Kidney (tissue), 22 donors: ENCODE measurements at places on chromosomes 13 and 19. TPM values are rescaled to one million over a fixed set of nuclear protein-coding genes. Genes with fewer than 3 reads are reported as not detected.

DNA sequence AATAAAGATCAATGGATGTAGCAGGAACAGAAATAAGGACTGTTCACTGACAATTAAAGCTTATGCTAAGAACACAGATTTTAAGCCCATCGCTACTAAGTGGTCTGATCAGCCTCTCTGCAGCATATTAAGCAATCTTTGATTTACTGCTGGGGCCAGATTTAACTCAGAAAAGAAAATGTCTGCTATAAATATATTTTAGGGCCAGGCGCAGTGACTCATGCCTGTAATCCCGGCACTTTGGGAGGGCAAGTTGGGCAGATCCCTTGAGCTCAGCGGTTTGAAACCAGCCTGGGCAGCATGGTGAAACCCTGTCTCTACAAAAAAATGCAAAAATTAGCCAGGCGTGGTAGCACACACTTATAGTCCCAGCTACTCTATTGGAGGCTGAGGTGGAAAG is 43.0 kb downstream of the METTL21C start:
- H3K27me3 ChIP-seq, result no peaks in the 10 kb centered on the region
- peak; percentile 68 for DNase-seq
- H3K4me3 ChIP-seq, result no peak overlapping the region
- peaks cover 27% of the 10 kb centered on the region for H3K36me3 ChIP-seq

DNA sequence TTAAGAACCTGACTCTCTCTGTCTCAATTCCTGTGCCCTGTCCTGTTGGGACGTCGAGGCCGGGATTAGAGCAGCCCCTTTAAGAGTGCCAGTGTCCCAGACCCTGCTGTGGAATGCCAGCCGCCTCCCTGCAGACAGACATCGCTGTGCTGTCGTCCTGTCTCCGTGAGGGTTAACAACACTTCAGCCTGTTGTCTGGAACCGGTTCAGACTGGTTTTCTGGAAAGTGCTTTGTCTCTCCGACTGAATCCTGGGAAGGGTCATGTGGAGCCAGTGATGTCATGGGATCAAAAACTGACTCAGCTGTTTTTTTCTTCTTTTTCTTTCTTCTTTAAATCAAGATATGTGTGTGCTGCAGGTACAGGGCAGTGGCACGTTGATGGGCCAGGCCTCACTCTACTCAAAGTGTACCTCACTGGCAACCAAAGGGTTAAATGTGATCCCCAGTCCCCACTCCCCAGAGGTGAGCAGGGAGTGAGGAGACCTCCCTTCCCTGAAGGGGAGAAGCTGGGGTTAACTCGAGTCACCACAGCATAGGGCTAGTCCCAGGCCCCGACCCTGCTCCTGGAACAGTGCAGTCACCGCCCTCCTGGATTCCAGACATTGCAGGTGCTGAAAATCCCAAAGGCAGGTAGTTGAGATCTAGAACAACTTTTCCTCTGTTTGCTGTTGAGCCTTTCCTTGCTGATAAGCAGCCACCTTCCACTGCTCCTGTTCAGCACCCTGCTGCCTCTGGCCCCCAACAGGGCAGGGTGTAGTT is 50.8 kb downstream of the TSSK6 start:
- H3K4me3 ChIP-seq, result no peak overlapping the region
- peak; percentile 67 for DNase-seq
- H3K36me3 ChIP-seq, result peaks cover 6% of the 10 kb centered on the region
- peak overlapping the region; percentile 61 for H3K27ac ChIP-seq
- no peaks in the 10 kb centered on the region for H3K27me3 ChIP-seq

GRCh38 chr19:58380037-58380661 is 681 bp downstream of the ZNF837 start:
- H3K4me1 ChIP-seq, result peaks cover 17% of the 10 kb centered on the region
- DNase-seq, result no peak
- H3K4me3 ChIP-seq, result peak overlapping the region; percentile 94
- peak overlapping the region; percentile 93 for H3K27ac ChIP-seq
- H3K36me3 ChIP-seq, result no peaks in the 10 kb centered on the region

DNA sequence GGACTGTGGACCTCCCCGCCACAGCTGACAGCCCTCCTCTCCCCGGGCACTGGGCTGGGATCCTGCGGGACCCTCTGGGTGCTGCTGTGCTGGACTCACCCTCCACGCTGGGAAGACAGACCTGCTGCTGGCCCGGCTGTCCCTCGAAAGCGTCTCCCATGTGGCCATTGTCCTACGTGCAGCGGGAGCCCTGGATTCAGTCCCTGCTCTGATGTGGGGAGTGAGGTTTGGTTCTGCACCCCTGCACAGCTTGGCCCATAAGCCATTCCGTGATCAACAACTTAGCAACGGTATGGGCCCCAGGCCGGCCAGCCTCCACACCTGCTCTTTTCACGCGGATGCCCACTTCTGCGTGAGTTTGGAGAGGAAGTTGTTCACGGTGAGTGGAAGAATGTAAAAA is 195.2 kb downstream of the TEX29 start:
- no peaks in the 10 kb centered on the region for H3K27me3 ChIP-seq
- H3K4me3 ChIP-seq, result no peak overlapping the region
- H3K4me1 ChIP-seq, result no peaks in the 10 kb centered on the region
- H3K36me3 ChIP-seq, result no peaks in the 10 kb centered on the region
- DNase-seq, result no peak
- no peak overlapping the region for H3K27ac ChIP-seq

ADGRE2 gene
- polyA plus RNA-seq, result 0.15 TPM

DNA sequence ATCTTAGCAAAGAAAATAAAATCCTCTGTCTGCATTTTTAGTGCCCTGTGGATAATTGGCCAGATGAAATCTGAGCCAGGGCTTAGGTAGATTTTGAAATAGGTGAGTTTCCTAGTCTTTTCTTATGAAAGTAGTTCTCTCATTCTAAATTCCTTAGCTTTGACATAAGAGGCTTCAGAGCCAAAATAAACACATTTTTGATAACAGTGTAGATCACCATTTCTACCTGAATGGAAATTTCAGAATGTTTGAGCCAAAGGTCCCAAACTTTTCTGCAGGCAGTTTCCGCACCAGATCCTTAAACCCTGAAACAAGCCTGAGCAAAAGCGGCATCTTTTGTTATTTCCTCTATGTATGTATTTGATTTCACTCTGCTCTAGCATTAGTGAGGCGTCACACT is 551.2 kb downstream of the EFNB2 start:
- DNase-seq, result no peak
- H3K27me3 ChIP-seq, result no peaks in the 10 kb centered on the region
- H3K4me3 ChIP-seq, result no peak overlapping the region
- no peaks in the 10 kb centered on the region for H3K36me3 ChIP-seq

- no peaks in the 10 kb centered on the region for H3K27me3 ChIP-seq
- no peak overlapping the region for H3K4me3 ChIP-seq
- H3K27ac ChIP-seq, result no peak overlapping the region
Measured at GRCh38 chr19:2336528-2337328, 8.2 kb downstream of the SPPL2B start.

- DNase-seq, result no peak
- no peak overlapping the region for H3K27ac ChIP-seq
- peaks cover 21% of the 10 kb centered on the region for H3K36me3 ChIP-seq
- H3K27me3 ChIP-seq, result no peaks in the 10 kb centered on the region
Measured at GRCh38 chr13:112525356-112525945, 62.5 kb downstream of the TUBGCP3 start.

- H3K4me1 ChIP-seq, result peaks cover 29% of the 10 kb centered on the region
- no peaks in the 10 kb centered on the region for H3K27me3 ChIP-seq
- no peaks in the 10 kb centered on the region for H3K36me3 ChIP-seq
- no peak overlapping the region for H3K27ac ChIP-seq
Measured at GRCh38 chr19:47107202-47107952, 6.2 kb downstream of the ZC3H4 start.

POU2F2 gene
- 1.3 TPM for polyA plus RNA-seq

GRCh38 chr13:67421475-67421874 is 191.3 kb upstream of the PCDH9 start:
- H3K4me3 ChIP-seq, result no peak overlapping the region
- DNase-seq, result no peak
- no peak overlapping the region for H3K27ac ChIP-seq
- H3K36me3 ChIP-seq, result no peaks in the 10 kb centered on the region

GRCh38 chr13:50589651-50590054 is 253.8 kb downstream of the DLEU7 start:
- no peak overlapping the region for H3K4me3 ChIP-seq
- H3K27me3 ChIP-seq, result no peaks in the 10 kb centered on the region
- no peak overlapping the region for H3K27ac ChIP-seq
- no peak for DNase-seq

DNA sequence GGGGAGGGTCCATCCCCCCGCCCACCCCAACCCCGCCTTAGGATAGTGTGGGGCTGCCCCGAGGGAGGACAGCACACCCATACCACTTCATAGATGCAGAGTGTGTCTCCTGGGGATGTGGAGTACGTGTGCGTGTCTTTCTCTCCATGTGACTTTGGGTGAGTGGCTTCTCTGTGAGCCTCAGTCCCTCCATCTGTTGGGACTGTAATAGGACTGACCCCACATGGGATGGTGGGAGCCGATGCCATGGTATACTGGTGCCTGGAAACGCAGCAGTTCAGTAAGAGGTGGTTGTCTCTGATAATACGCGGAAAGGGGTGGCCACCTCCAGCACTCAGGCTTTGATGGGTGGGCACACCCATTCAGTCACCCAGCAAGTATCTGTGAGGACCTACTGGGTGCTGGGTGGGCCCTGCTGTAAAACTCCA is 816 bp upstream of the PRKD2 start:
- no peak overlapping the region for H3K4me3 ChIP-seq
- DNase-seq, result no peak
- no peaks in the 10 kb centered on the region for H3K27me3 ChIP-seq

OR4F17 gene
- not detected for polyA plus RNA-seq

DNA sequence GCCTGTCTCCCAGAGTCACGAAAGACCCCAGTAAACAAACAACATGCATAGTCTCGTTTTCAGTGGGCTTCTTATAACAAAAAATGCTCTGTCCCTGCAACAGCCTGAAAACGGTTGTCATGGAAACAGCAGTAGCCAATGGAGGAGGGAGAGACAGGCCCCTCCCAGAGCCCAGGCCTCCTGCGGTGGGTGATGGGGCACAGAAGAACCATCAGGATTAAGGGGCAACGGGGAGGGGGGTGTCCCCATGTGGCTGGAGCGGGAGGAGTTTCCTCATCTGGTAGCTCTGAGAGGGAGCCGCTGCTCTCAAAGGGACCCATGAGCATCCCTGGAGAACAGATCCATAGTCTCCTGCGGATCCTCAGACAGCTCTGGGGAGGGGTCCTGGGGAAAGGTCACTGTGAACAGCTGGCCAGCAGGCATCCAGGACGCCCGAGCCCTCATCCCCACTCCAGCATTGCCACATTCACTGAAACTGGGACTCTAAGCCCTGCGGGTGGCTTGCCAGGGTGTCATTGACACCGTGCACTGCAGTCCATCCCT is 37.5 kb upstream of the PNMA8B start:
- no peaks in the 10 kb centered on the region for H3K27me3 ChIP-seq
- DNase-seq, result peak; percentile 52
- no peaks in the 10 kb centered on the region for H3K36me3 ChIP-seq
- no peak overlapping the region for H3K4me3 ChIP-seq
- H3K4me1 ChIP-seq, result peaks cover 3% of the 10 kb centered on the region

DNA sequence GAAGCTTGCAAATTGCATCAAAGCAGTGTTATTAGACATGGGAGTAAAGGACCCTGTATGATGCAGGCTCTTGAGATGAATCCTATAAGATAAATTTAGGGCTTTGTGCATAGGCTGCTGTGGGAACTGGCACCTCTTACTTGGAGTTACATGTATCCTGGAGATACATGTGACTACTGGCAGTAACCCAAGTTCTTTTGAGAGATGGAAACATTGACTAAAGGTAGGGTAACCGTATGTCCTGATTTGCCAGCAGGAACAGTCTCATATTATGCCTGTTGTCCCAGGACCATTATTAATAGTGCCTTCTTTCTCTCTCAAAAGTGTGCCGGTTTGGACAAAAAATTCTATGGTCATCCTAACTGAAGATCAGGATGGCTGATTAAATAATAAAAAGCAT is 195.4 kb downstream of the LACC1 start:
- H3K27me3 ChIP-seq, result no peaks in the 10 kb centered on the region
- no peaks in the 10 kb centered on the region for H3K36me3 ChIP-seq
- H3K27ac ChIP-seq, result no peak overlapping the region
- H3K4me3 ChIP-seq, result no peak overlapping the region
- no peaks in the 10 kb centered on the region for H3K4me1 ChIP-seq

DNA sequence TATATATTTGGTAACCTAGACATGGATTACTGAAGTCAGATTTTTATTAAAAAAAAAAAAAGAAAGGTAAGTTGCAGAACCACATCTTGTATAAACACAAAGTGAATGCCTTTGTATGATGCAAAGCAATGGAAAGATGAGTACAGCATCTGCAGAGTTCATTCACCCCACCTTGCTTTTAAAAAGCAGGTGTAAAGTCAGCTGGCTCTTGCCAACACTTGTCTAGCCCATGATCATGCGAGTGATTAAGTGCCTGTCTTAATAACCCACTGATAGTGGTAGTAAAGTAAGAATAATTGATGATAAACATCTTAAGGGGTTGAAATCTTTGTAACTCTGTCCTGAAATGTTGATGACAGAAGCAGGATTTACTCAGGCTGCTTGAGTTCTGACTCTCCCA is 710.4 kb downstream of the EFNB2 start:
- H3K4me3 ChIP-seq, result no peak overlapping the region
- H3K4me1 ChIP-seq, result no peaks in the 10 kb centered on the region
- no peaks in the 10 kb centered on the region for H3K27me3 ChIP-seq
- no peak for DNase-seq
- no peak overlapping the region for H3K27ac ChIP-seq

DNA sequence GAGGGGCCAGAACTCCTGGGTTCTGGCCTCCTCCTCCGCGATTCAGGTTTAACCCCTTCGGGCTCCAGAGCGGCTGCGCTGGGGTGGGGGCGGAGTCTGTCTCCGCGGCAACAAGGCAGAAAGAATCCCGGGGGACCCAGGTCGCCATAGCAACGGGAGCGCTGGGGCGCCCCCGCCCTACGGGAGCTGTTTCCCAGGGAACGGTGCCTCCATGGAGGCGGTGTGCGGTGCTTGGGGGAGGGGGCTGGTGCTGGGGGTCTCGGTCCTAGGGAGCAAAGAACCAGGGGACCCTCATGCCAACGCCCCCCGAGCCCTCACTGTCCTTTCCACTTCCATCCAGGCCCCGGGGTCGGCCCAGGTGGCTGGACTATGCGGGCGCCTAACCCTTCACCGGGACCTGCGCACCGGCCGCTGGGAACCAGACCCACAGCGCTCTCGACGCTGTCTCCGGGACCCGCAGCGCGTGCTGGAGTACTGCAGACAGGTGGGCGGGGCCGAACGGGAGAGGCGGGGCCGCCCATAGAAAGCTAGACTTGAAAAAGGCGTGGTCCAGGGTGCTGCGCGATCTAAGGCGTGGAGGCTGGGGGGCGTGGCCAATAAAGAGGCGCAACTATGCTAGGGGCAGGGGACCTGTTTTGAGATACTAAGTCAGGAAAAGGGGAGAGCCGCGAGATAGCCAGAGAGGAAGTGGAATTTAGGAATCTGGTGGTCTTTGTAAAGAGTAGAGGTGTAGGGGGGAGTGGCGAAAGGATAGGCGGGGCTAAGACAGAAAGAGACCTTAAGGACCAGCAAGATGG is 1.2 kb downstream of the APLP1 start:
- H3K4me1 ChIP-seq, result no peaks in the 10 kb centered on the region
- no peak overlapping the region for H3K4me3 ChIP-seq
- H3K27ac ChIP-seq, result no peak overlapping the region
